ENCODE measurements at places on chromosomes 4 and X.

GRCh38 chr4:174580597-174580996 is 58.3 kb upstream of the HPGD start:
- DNase-seq, result no peak

GRCh38 chr4:38332699-38333098 is 331.3 kb upstream of the KLF3 start:
- DNase-seq, result no peak

DNA sequence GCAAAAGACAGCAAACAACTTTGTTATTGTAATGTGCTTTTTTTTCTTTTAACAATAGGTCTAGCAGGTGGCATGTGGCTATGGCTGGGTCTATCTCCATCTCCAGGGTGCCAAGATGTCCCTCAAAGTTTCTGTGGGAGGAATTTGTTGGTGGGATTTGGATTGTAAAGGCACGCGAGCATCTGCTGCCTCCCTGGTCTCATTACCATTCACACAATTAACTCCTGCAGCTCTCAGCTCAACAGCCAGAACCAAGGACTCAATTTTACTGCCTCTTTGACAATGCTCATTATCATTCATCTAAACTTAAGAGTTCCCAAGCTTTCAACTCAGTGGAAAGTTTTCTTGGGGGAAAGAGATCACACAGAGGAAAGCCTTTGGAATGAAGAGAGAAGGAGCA is 10.9 kb upstream of the PCDH18 start:
- DNase-seq, result no peak

DNA sequence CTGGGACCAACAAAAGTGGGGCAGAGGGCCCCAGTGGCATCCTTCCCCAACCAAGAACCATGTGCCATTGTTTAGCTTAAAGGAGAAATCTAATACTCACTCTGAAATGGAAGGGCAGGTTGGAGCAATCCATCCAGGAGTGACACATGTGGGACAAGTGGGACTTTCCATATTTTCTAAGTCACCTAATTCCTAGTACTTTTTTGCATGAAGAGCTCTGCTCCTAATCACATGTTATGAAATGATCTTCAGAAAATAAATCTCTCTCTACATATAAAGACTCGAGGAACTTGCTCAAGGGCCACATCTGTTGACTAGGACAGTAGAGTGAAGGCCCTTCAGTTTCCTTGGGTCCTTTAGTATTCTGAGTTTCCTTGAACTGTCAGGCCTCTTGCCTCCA is 2.5 kb downstream of the CYBB start:
- no peak for DNase-seq

DNA sequence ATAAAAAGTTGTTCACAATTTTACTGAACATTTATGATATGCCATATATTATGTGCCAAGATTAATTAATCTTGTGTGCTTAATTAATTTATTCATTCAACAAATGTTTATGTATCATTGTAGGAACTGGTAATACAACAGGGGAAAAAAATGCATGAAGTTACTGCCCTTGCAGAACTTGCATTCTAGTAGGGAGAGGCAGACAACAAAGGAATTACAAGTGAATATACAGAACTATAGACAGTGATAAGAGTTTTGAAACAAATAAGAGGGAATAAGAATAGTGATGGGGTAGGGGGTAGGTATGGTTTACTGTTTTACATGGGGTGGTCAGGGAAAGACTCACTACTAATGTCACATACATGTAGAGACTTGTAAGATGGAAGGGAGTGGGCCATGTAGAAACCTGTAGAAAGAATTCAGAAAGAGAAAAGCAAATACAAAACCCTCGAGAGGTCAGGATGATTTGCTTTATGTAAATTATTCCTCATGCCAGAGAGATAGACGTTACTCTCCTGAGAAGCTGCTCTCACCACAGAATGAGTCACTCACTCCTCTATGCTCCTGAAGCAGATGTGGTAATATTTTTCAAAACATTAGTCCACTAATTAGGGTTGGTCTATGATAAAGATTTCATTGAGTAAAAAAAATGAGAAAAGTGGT is 855.0 kb upstream of the GRID2 start:
- DNase-seq, result no peak

DNA sequence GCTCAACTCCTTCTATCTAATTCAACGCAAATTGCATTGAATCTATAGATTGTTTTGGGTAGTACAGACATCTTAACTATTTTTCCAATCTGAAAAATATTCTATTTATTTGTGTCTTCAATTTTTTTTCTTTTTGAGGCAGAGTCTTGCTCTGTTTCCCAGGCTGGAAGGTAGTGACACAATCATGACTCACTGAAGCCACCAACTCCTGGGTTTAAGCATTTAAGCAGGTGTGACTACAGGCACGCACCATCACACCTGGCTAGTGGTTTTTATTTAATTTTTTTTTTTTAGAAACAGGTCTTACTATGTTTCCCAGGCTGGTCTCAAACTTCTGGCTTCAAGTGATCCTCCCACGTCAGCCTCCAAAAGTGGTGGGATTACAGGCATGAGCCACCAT is 98.3 kb downstream of the GK start:
- no peak for DNase-seq

- DNase-seq, result no peak
Observed at GRCh38 chrX:111850975-111851374, 25.0 kb upstream of the TRPC5OS start.

DNA sequence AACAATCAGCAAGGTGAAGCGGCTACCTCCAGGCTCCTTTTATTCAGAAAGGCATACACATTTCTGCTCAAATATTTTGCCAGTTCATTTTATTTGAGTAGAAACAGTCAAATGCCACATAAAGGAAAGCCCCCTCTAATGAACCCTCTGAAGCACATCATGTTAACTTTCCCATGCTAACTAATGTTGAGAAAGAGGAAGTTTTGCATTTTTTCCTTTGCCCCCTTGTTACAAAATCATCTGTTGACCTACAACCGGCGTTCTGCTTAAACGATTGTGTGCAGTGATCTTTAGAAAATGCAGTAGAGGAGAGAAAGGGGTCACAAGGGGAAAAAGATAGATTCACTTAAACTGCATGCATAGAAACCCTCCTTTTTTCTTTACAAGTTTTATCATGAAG is 25.2 kb upstream of the ATXN3L start:
- no peak for DNase-seq

- DNase-seq, result no peak
Observed at GRCh38 chr4:38930707-38931106, 63.1 kb downstream of the FAM114A1 start.

GRCh38 chr4:66736606-66737005 is 808.7 kb downstream of the CENPC start:
- no peak for DNase-seq

GRCh38 chrX:48957477-48957826 is at the start of gene OTUD5:
Gene OTUD5, minus strand, starts transcription at chrX:48957607. Its CDS starts 37 bp downstream, at chrX:48957570.
- peak; percentile 58 for DNase-seq

GRCh38 chrX:65866773-65867172 is 173.1 kb downstream of the VSIG4 start:
- no peak for DNase-seq

- DNase-seq, result no peak
Observed at GRCh38 chr4:184356366-184356765, 118.0 kb downstream of the IRF2 start.

- DNase-seq, result no peak
Observed at GRCh38 chr4:163747886-163748285, 253.4 kb downstream of the TMA16 start.

DNA sequence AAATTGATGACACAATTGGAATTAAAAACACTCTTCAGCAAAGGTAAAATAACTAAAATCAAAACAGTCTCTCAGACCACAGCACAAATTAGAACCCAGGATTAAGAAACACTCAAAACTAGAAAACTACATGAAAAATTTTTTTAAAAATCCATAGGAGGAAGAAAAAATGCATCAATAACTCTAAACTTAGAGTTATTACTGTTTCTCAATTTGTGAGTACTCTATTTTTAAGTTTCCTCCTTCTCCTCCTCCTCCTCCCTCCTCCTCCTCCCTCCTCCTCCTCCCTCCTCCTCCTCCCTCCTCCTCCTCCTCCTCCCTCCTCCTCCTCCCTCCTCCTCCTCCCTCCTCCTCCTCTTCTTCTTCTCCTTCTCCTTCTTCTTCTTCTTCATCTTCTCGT is 1395.7 kb downstream of the STIM2 start:
- DNase-seq, result no peak

DNA sequence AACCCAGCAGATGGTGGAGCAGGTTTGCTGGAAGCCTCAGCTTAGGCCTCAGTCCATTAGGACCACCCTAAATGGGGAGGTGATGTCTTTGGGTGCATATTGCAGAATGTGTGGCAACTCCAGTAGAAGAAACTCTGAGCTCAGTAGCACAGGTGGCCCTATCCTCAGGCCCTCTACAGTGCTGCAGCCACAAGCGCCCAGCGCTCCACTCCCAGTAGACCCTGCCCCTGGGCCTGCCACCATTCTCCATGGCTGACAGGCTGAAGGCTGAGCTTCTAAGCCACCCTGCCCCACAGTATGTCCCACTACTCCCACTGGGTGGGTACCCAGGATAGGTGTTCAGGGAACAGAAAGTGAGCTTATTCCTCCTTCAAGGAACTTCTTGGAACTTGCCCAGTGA is 162.8 kb upstream of the MAMLD1 start:
- DNase-seq, result no peak

- no peak for DNase-seq
Observed at GRCh38 chr4:158622251-158622650, 49.4 kb downstream of the C4orf46 start.

- DNase-seq, result no peak
Observed at GRCh38 chr4:18021470-18021719, 160 bp downstream of the LCORL start.

- DNase-seq, result no peak
Observed at GRCh38 chrX:105872941-105873340, 50.6 kb downstream of the NRK start.

Measured in activated T-cell treated with anti-CD3 and anti-CD28 coated beads for 1 hour (primary cell).